NCI-H2171 (cell line): ENCODE measurements at places on chromosomes 12 and 14.

GRCh38 chr14:60760644-60761364 is 26.2 kb downstream of the MNAT1 start:
- DNase-seq, result no peak

GRCh38 chr14:81400852-81401251 is 728 bp upstream of the STON2 start:
- DNase-seq, result no peak

- no peak for DNase-seq
Measured at GRCh38 chr14:31962920-31963319, 114.2 kb upstream of the ARHGAP5 start.

GRCh38 chr12:109948368-109948767 is 47.8 kb downstream of the GIT2 start:
- DNase-seq, result no peak

- DNase-seq, result no peak
Measured at GRCh38 chr12:32566663-32567295, 112.3 kb upstream of the DNM1L start.

GRCh38 chr14:37711831-37712475 is 116.5 kb downstream of the TTC6 start:
- DNase-seq, result no peak

- no peak for DNase-seq
Measured at GRCh38 chr12:59079002-59079401, 158.7 kb upstream of the LRIG3 start.

- DNase-seq, result peak; percentile 69
Measured at GRCh38 chr12:68591734-68592418, 18.8 kb upstream of the RAP1B start.

GRCh38 chr14:83860631-83861155 is 1669.3 kb upstream of the FLRT2 start:
- no peak for DNase-seq

- no peak for DNase-seq
Measured at GRCh38 chr12:49903351-49903699, 375 bp downstream of the FAIM2 start.

GRCh38 chr14:51957950-51958349 is 31.4 kb upstream of the RTRAF start:
- no peak for DNase-seq

DNA sequence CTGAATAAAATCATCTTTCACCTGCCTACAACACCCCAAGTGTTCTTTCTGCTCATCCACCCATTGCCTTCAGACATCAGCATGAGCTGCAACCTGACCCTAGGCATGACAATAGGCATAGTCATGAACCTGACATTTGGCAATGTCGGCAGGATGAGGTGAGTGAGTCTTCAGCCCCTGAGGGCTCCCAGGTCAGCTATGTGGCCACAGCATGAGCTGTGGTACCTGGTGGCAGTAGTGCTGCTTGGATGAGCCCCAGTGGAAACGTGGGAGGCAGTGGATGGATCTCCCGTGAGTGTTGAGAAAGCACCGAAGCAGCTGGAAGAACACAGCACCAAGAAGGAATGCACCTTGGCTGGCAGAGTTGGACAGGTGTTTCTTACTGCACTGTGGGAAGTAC is 334.8 kb upstream of the FAR2 start:
- DNase-seq, result no peak

DNA sequence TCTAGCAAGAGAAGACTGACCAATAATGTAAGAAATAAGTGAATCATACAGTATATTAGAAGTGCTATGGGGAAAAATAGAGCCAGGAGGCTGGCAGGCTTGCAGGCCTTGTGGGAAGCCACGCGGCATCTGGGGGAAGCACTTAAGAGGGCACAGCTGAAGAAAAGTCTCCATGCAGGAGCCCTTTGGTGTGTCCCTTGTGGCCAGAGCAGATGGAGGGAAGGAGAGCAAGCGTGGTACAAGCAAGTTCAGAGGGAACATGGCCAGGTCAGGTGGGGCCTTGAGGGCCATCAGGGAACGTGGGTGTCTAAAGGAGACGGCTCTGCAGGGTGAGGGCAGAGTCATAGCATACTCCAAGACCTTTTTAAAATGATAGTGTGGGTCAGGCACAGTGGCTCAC is 51.7 kb downstream of the LRRC74A start:
- DNase-seq, result peak; percentile 68

- DNase-seq, result no peak
Measured at GRCh38 chr14:63375769-63376168, 57.0 kb upstream of the GPHB5 start.

- DNase-seq, result no peak
Measured at GRCh38 chr12:9198012-9198411, 10.2 kb downstream of the PZP start.

- DNase-seq, result no peak
Measured at GRCh38 chr14:88478931-88479330, 75.9 kb downstream of the PTPN21 start.

DNA sequence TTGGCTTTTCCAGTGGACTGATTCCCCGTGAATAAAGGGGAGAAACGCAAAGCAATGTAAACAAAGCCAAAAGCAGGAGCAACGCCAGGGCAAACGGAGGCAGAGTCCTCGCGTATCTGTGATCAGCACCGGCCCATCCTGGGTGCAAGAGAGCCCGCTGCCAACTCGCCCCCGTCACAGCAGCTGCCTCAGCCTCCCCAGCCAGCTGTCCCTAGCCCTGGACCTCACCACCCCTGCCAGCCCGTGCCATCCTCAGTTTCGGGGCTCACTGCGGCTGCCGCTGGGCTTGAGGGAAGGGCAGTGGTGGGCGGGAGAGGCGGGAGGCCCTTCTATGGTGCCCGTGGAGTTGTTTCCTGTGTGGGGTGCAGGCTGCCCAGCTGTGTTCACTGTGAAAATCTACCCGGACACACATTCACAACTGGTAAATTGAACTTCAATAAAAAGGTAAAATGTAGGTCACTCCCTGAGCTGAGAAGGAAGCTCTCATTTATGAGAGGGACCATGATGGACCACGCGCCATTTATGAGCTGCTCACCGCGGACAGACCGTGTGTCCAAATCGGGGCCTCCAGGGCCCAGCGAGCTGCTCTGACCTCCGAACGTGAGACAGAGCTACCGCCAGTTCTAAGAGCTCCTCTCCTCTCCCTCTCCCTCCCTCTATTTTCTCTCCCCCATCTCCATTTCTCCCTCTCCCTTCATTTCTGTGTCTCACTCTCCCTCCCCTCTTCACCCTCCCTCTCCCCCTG is 330.5 kb upstream of the SFSWAP start:
- DNase-seq, result no peak

DNA sequence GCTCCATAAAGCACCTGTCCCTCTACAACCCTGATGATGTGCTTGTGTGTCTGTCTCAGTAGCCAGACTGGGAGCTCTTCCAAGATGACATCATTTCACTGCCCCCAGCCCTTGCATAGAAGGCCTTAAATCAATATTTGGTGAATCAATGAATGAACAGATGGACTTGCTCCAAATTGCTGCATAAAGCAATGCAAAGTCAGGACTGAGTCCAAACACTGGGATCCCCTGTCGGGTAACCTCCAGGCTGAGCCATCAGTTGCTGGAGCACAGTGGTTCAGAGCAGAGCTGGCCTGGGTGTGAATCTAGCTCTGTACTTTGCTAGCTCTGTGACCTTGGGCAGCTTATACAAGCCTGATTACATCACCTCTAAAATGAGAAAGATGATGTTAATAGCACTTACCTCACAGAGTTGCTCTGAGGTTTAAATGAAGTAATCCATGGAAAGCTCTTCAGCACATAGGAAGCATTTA is 120.3 kb upstream of the VASH1 start:
- no peak for DNase-seq

DNA sequence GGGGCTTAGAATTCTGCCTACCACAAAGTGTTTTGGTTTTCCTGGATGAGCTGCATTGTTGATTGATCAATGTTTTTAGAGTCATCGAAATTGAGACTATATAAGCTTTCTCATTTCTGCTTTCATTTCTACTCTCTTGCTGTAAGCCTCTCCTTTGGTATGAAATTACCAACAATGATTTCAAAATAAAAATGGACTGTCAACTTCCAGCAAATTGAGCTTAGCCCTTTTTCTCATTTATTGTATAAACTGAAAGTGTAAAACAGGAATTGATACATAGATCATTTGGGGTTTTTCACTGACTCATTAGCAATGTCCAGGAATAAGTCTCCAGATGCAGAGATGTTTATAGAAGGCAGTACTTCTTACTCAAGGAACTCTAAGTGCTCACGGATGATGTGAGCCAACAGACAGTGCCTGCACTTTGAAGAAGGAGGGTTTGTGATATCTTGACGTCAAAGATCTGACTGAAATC is 20.0 kb upstream of the PCNX1 start:
- DNase-seq, result no peak

- peak; percentile 48 for DNase-seq
Measured at GRCh38 chr12:48946205-48946604, 11.1 kb downstream of the ARF3 start.
